ENCODE measurements at places on chromosomes 6 and 20. TPM values are rescaled to one million over a fixed set of nuclear protein-coding genes. Genes with fewer than 3 reads are reported as not detected.

DNA sequence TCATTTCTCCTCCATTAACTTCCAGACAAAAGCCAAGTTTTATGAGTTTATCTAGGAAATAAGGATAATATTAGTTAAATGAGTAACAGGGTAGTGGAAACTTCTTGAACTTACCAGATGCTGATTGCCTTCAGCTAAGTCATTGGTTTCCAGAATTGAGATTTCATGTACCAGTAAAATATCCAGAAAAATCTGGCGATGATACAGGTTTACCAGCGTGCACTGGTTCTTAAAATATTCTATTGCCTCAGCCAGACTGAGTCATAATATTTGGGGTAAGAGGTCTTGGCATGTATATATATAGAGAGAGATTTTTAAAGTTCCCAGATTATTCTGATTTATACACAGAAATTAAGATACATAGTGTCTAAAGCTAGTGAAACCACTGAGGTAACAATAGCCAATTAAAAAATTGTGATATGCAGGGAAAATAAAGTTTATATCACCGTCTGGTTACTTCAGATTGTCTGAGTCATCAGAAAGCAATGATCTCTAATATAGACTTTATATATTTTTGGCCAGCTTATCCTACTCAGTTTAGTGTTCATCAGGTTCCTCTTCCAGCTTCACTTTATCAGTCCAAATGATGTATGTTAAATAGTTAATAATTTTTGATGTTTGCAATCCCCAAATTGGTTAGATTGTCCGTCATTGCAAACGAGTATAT, 39.5 kb upstream of the SDHAF4 start:
- H3K27me3 ChIP-seq, result no peaks in the 10 kb centered on the region
- peak; percentile 20 for DNase-seq
- H3K4me3 ChIP-seq, result no peak overlapping the region
- no peaks in the 10 kb centered on the region for H3K36me3 ChIP-seq
- no peaks in the 10 kb centered on the region for H3K4me1 ChIP-seq

DNA sequence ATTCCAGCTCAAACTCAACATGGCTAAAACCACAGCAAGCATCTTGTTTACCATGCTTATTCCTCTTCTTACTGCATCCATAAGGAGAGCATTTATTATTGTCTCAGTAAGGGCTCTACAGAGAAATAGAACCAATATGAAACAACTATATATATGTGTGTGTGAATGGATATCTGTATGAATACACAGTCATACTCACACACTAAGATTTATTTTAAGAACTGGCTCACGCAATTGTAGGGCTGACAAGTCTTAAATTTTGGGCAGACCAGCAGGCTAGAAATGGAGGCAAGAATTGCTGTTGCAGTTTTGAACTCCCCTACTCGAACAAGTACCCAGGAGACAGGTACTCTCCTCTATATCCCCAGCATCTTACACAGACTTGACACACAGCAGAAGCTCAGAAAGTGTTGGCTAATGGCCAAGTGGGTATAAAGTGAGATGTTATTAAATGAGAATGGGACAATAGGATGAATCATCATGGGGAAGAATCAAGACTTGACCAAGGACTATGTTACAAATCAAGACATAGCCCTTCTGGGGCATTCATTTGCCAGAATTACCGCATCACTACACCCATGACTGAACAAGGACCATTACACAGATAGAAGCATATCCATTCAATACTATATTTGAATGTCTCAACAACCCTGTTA, 13.0 kb downstream of the ZHX3 start:
- H3K4me3 ChIP-seq, result no peak overlapping the region
- DNase-seq, result no peak
- H3K4me1 ChIP-seq, result peaks cover 35% of the 10 kb centered on the region
- H3K27ac ChIP-seq, result no peak overlapping the region

GRCh38 chr20:49785852-49786175, 26.8 kb upstream of the SLC9A8 start:
- no peaks in the 10 kb centered on the region for H3K27me3 ChIP-seq
- no peaks in the 10 kb centered on the region for H3K4me1 ChIP-seq
- no peak for DNase-seq
- H3K36me3 ChIP-seq, result no peaks in the 10 kb centered on the region
- H3K27ac ChIP-seq, result no peak overlapping the region
- no peak overlapping the region for H3K4me3 ChIP-seq

- DNase-seq, result no peak
- peaks cover 5% of the 10 kb centered on the region for H3K4me1 ChIP-seq
- peaks cover 54% of the 10 kb centered on the region for H3K36me3 ChIP-seq
Measured at GRCh38 chr20:34088305-34089174, 23.5 kb downstream of the EIF2S2 start.

DNA sequence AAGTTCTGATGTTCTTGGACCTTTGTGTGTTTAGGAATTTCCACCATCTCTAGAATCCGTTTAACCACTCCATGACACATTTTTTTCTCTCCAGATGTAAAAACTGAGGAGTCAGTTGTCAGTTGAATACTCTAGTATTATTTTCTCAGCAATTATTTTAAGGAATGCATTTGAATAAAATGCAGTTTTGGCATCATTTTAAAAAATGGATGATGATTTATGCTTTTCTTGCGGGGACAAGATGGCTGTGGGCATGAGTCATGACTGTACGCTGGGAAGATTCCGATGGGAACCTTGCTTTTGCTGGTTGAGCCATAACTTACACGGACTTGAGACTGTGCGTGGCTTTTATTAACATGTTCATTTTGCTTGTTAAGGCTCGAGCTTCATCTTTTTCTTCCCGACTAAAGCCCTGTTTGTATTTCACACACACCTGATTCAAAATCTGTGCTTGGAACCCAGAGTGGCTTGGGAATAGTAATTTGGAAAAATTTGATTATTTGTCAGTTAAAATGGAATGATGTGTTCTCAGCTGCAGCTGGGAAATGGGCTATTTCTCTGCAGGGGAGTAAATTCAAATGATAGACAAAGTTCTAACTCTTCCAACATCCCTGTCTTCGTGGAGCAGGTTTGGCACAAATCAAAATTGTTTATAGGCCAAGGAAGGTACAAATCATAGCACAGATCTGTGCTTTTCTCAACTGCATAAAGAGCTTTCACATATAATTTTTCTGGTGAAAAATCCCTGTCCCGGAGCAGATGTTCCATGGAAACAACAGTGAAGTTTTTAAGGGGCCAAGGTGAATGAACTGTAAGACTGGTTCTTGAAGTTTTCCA, 470.5 kb upstream of the JAG1 start:
- H3K4me1 ChIP-seq, result peaks cover 17% of the 10 kb centered on the region
- H3K4me3 ChIP-seq, result peak overlapping the region; percentile 9
- no peaks in the 10 kb centered on the region for H3K36me3 ChIP-seq
- H3K27me3 ChIP-seq, result no peaks in the 10 kb centered on the region

GRCh38 chr6:11926594-11927407, 85.3 kb upstream of the HIVEP1 start:
- no peak overlapping the region for H3K4me3 ChIP-seq
- no peak for DNase-seq
- no peak overlapping the region for H3K27ac ChIP-seq
- no peaks in the 10 kb centered on the region for H3K36me3 ChIP-seq
- no peaks in the 10 kb centered on the region for H3K27me3 ChIP-seq

DNA sequence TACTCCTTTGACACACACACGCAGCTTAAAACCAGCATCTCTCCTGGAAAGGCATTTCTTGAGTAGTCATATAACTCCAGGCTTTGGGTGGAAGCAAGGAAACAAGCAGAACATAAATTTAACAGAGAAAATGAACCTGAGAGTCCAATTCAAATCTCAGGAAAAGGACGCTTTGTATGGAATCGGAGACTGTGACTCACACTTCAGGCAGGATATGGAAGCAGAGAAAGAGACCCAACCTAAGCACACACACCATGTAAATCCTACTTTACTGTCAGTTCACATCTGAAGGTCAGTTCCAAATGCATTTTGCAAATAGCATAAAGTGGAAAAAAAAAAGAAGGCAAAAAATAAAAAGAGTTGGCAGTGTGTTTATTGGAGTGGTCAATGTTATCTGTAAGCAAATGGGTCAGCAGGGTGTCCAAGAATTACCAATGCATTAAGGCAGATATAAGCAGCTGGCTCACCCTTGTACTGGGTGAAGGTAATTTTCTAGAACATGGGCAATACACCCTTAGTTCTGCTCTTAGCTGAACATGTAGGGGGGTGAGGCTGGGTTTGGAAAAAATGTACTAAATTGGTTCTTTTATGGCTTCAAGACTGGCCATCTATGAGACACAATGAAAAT, 283.7 kb upstream of the NT5E start:
- H3K27me3 ChIP-seq, result no peaks in the 10 kb centered on the region
- H3K4me3 ChIP-seq, result no peak overlapping the region
- no peaks in the 10 kb centered on the region for H3K36me3 ChIP-seq

Gene C20orf141
- total RNA-seq, result not detected

Gene TMC2
- not detected for total RNA-seq

Gene TINAG
- not detected for total RNA-seq

Gene GNAS-AS1
- total RNA-seq, result 0.25 TPM
